Stimulated activated CD8-positive, alpha-beta memory T cell treated with anti-CD3 and anti-CD28 coated beads, Interleukin-7, amount 100 ng/mL, for 1 hour (primary cell): ENCODE measurements at places on chromosomes 6 and 20.
A peak's percentile ranks its signal among the peaks of the same experiment; 100 is the strongest.

GRCh38 chr6:140554421-140554820 is 1180.0 kb upstream of the CITED2 start:
- DNase-seq: no peak

DNA sequence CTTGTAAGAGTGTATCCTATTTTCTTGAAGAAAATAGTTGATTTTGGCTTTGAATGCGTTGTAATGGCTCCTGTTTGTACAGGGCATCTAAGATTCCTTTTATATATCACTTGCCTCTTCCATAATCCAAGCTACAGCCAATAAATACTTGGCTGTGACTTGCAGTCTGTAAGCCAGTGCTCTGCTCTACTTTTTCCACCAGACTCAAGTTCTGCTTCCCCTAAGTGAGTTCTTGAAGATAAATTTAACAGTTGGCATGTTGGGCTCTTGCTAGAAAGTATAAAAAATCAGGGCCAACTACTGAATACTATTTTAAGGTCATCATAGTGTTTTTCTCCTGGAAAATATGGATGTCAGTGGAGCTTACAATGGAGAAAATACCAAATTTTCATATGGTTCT is 36.5 kb upstream of the SCGN start:
- DNase-seq: no peak

DNA sequence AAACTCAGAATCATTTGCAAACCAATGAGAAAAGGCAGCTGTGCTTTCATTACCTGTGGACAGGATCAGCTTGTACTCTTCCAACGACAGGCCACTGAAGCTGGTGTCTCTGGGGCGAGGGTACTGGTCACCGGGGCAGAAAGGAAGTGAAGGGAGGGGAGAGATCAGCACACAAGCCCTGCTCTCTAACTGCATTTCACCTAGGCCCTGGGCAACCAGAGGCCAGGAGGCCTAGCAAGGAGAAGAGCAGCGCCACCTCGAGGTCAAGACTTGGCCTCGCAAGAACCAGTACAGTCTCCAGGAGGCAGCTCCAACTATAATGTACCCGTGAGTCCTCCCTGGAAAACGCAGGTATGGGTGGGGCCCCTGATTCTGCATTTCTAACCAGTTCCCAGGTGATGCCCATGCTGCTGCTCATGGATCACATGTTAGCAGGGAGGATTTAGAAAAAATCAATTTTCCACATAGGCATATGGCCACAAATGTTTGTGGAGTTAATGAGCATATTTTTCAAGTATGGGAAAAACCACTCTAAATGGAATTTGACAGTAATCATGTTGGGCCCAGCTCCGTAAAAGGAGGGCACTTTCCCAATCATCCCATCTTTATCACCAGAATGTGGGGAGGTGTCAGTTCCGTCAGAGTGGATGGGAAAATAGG is 11.0 kb downstream of the UQCC2 start:
- DNase-seq: peak; percentile 53

DNA sequence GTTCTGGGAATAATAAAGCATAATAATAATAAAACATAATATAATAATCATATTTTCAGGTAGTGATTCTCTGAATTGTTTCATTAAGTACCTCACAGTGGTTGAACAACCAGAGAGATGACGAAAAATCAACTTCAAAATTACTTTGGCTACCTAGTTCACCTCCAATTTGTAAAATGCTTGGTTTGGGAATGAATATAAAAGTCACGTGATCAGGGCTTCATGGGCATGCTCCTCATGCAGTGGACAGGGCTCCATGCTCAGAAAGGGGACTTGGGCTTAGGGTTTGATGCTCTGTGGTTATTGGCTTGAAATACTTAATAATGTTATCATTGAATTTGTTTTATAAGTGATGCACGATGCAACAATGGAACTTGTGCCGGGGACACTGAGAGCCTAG is 58.2 kb downstream of the HAO1 start:
- no peak for DNase-seq

DNA sequence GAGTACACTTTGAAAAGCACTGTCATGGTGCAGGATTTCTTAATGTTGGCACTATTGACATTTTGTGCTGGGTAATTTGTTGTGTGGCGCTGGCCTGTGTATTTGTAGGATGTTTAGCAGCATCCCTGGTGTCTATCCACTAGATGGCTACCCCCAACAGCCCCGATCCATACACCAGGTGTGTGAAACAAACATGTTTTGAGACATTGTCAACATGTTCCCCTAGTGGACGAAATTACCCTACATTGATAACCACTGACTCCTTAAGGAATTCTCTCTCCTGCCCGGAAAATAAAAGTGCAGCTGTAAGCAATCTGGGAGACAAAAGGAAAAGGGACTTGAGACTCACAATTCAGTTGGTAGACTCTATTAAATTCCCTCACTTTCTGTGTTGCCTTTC is 52.6 kb upstream of the TMEM200A start:
- no peak for DNase-seq

GRCh38 chr6:4291453-4292403 is 156.4 kb upstream of the ECI2 start:
- DNase-seq: no peak

GRCh38 chr6:126446248-126446647 is 106.3 kb downstream of the CENPW start:
- DNase-seq: no peak

DNA sequence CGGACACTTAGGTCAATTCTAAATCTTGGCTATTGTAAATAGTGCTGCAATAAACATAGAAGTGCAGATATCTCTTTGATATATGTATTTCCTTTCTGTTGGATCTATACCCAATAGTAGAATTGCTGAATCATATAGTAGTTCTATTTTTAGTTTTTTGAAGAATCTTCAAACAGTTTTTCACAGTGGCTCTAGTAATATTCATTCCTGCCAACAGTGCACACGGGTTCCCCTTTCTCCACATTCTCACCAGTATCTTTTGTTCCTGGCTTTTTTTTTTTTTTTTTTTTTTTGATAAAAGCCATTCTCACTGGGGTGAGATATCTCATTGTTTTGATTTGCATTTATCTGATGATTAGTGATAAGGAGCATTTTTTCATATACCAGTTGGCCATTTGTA is 1.8 kb upstream of the FBXL4 start:
- DNase-seq: no peak

DNA sequence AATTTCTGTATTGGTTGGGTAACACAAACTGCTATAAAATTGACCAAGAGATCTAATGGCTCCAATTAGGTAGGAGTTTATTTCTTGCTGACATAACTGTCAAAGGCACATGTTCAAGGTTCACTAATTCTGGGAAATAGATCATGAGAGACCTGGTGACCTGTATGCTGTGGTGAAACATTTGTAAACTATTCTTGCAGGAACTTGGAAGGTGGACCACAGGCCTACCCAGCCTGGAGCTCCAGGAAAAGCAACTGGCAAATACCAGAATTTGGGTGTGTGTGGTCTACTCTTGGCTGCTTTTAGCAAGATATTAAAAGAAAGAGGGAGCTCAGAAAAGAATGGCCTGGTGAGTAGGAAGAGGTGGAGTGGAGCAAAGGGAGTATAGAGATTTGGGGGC is 184.6 kb downstream of the QKI start:
- no peak for DNase-seq

GRCh38 chr6:17225767-17226630 is 55.2 kb upstream of the RBM24 start:
- no peak for DNase-seq

DNA sequence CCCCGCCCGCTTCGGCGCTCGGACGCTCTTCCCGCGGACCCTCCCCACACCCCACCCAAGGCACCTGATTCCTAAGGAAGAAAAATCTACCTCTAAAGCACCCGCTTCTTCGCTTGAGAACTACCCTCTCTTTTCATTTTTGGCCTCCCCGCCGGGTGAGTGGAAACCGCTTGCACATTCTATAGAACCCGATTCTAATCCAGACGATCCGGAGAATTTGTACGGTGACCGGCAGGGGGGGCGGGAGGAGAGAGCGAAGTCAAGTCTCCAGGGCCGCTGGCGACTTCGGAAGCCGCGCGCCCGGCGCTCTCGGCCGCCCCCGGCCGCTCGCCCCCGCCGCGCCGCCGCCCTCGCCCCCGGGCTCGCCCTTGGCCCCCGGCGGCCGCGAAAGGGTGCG is at the start of gene RBM24:
RBM24 (plus strand) TSS at position 262 of the 397 bp plus-strand sequence. CDS start 221 bp downstream, outside the sequence.
- DNase-seq: no peak

- no peak for DNase-seq
These were observed 333.3 kb downstream of the HACE1 start for GRCh38 chr6:104526376-104526775.

DNA sequence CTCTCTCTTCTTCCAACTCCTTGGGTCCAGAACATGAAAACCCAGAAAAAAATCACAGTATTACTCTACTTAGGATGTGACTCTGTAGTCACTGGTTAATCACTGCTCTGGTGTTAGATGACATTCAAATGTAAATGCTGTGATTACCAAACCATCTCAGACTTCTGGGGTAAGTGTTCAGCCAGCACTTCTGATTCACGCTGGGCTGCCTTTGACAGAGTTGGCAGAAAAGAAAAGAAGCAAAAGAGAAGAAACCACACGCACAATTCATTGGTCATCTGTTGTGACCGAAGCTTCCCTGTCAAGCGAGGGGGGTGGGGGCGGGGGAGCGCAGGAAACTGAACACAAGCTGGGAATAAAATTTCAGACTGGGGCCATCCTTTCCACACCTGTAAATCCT is 82.7 kb downstream of the PSMG4 start:
- no peak for DNase-seq

- DNase-seq: no peak
These were observed 210.9 kb downstream of the SYNE1 start for GRCh38 chr6:152426276-152426675.

DNA sequence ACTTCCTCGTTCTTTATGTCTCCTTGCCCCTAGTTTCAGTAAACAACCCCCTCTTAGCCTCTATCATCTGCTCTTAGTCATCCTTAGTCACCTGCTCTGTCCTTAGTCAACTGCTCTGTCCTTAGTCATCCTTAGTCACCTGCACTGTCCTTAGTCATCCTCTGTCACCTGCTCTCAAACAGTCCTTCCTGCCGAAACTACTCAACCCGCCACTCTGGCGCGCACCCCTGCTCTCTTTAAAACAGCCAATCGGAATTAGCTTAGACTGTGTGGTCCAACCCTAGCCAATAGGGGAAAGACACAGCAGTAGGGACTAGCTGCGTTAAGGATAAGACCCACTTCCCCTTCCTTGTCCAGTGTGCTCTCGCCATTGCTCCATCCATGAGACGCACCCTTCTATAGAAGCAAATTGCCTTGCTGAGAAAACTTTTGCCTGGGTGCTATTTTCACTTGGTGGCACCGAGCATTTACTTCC is 73.9 kb downstream of the BACH2 start:
- no peak for DNase-seq

DNA sequence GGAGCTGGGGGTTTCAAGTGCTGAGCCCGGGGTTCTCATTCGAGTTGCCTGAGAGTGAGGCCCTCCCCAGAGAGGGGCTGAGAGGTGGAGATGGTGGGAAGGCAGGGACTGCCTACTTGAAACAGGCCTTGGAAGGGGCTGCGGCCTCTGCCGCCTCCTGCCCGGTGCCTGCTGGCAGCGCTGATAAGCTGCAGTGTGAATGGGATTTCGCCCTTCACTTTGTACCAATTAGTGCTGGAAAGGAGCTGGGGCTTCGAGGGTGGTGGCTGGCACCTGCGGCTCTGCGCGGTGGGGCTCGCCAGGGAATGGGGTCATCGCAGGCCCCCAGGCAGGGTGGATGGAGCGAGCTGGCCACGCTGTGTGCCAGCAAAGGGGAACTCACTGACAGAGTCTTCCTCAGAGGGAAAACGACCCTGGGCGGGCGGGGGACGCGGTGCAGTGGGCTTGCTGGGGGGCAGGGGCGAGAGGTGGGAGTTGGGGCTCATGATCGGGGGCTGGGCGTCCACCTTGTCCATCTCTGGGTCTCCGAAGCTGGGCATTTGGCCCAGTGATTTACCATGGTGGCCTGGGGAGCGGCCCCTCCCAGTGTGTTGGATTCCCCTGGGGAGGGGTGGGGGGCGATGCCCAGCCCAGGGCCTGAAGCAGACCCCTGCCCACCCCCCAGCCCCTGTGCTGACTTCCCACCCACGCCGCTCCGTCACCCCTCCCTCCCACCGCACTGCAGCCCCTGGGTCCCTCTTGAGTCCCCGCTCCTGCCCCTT is 22.9 kb downstream of the COL20A1 start:
- no peak for DNase-seq

DNA sequence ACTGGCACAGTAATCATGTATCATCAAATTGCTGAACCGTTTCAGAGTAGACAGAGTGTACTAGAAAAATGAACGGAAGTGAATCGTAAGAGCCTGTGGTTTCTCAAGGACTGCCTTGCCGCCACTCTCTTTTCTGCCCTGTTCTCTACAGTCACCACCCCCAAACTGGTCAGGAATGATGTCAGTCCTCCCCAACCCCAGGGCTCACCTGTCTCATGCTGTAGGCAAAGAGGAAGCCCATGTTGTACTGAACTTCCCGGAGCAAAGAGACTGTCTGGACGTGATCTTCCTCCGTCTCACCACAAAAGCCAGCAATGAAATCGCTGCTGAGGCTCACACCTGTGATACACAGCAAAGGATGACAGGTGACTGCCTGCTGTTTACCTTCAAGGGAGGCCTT is 31.0 kb downstream of the CDK5RAP1 start:
- DNase-seq: peak; percentile 7

GRCh38 chr20:57874141-57874540 is 164.3 kb upstream of the PMEPA1 start:
- DNase-seq: no peak

GRCh38 chr6:30781743-30782424 is 37.5 kb upstream of the IER3 start:
- DNase-seq: no peak

GRCh38 chr20:16599257-16599656 is 26.0 kb upstream of the KIF16B start:
- DNase-seq: no peak

GRCh38 chr6:50240986-50241385 is 191.3 kb upstream of the DEFB112 start:
- no peak for DNase-seq

GRCh38 chr20:57968120-57968519 is 258.3 kb upstream of the PMEPA1 start:
- no peak for DNase-seq

GRCh38 chr6:160881148-160881808 is 110.3 kb upstream of the MAP3K4 start:
- no peak for DNase-seq

- no peak for DNase-seq
These were observed 339.7 kb upstream of the SULF2 start for GRCh38 chr20:48124960-48125359.

DNA sequence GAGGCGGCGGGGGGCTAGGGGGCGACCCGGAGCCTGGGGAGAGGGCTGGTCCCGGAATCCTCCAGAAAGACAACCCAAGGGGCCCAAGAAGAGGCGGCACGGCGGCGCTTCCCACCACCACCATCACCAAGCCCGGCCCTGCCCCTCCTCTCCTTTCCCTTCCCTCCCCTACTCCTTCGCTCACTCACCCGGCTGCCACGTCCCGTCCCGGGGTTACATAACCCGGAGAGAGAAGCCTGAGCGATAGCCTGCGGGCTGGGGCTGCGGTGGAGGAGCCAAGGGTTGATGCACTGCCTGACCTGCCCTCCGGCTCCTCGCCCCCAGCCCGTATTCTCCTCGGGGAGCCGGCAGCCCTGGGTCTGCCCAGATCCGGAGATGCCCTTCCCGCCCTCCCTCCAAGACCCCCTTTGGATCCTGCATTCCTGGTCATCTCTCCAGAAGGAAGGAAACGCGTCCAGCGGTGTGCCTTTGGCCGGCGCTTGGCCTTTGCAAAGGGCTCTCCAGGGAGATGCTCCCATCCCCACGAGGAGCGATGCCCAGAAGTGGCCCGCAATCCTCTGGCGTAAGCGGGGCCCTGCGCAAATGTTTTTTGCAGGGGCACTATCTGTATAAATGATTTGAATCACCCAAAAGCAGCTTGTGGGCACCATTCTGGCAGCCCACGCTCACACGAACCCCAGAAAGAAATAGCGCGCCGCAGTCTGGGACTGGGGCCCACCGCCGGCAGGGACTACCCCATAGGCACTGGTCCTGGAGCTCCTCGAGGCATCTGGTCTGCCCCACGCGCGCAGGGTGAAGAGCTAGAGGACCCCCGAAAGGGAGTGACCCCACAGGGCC is 4.6 kb upstream of the CPXM1 start:
- no peak for DNase-seq
